Stimulated activated CD4-positive, alpha-beta T cell treated with anti-CD3 and anti-CD28 coated beads, TNF-alpha, amount 100 ng/mL, for 4 hours (primary cell): ENCODE measurements at places on chromosomes 11 and 22.

DNA sequence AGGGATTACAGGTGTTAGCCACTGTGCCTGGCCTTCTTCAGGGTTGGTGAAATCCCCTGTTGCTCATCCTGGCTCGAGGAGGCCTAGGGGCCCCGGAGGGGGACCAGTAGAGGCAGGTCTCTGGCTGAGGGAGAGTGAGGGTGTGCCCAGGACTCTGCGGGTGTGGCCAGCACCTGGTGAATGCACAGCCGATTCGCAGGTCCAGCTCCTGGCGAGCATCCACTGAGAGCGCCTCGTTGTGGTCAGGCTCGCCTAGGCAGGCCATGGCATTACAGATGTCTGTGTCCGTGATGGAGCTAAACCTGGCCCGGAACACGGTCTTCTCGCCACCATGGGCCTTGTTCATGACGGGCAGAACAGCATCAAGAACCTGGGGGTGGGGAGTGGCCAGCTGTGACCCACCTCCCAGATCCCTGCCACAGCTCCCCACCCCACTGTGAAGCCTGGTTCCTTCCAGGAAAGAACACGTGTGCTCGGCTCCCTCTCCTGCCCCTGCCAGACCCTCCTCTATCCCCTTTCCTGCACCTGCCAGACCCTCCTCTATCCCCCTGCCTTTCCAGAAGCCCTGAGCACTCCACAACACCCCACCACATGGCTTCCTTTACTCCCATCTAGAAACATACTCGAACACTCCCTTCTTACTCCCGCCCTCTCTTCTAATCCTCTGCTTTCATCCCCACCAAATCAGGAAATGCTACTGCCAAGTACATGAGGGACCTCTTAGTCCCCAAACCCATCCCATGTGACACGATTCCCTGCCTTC lies 12.4 kb downstream of the TOP3B start:
- no peak for DNase-seq

DNA sequence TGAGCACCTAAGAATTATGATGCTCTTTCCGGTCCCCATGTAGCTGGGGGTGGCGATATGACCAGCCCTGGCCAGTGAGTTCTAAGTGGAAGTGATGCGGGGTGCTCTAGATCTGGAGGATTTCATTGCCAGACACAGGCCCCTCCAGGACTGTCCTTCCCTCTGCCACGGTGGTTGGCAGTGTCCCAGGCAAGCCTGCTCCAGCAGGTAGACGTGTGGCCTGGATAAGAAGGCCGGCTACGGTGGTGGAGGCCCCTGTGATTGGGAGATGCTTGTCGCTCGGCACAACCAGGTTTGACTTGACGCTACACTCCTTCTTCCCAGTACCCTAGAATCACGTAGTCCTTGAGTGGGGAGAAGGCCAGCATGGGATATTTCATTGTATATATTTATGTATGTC lies 9.1 kb upstream of the ARHGAP8 start:
- no peak for DNase-seq

DNA sequence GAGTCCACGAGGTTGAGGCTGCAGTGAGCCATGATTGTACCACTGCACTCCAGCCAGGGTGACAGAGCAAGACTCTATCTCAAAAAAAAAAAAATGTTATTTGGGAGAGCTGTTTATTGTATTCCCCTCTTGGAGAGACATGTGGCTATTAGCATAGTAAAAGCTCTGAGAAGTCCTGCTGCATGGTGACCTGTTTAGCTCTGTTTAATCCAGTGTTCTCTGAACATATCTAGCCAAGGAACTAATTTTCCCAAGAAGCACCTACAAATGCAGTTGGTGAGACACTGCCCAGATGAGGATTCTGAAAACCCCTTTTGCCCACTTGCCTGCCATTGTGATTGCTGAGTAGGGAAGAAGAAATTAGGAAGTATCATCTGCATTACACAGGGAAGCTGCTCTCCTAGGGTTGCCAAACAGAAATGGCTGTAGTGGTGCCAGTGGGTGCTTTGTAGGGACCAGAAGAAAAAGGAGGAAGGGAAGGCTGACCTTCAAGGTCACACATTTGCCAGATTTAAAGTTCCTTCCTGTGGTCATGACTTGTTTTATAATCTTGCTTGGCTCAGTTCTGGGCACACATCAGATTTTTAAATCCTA lies 15.7 kb downstream of the TIMP3 start:
- no peak for DNase-seq

GRCh38 chr11:120131941-120132644 lies 5.8 kb downstream of the TRIM29 start:
- DNase-seq = no peak

DNA sequence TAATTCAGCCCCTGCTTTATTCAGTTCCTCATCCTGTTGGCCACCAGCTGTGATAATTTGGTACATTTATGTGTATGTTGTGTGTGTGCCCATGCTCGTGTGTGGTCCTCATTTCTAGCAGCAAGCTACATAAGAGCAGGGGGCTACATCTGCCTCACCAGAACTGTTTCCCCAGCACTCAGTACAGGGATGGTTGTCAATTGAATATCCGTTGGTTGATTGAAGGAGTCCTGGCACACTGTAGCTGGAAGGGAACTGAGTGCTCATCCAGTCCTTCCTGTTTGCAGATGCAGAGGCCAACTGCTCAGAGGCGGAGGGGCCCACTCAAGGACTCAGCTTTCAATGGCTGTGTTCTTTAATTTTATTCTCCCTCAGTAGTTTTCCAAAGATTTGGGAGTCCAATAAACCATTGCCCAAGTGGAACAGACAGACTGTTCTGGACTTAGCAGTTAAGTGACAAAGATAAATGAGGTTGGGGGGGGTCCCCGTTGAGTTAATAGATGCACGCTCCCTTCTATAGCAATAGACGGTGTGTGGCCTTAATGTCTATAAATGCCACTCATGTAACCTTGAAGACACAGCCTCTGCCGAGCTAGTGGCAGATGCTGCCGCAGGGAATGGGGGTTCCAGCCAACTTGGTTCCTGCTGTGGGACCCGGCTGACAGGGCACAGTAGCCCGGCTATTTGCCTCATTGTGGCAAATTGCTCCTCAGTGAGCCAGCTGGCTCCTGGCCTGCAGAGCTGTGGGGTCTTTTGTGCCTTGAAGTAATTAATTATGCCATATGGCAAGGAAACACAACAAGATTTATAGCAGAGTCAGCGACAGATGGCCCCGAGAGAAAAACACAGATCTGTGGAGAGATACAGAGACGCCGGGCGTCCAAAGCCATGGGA lies 71.4 kb upstream of the GRK3 start:
- DNase-seq = no peak

GRCh38 chr11:59426361-59427067 lies at the start of gene OR5A2:
OR5A2 (minus strand) TSS chr11:59426413; CDS start chr11:59422953, 3,460 bp downstream.
- DNase-seq = no peak

DNA sequence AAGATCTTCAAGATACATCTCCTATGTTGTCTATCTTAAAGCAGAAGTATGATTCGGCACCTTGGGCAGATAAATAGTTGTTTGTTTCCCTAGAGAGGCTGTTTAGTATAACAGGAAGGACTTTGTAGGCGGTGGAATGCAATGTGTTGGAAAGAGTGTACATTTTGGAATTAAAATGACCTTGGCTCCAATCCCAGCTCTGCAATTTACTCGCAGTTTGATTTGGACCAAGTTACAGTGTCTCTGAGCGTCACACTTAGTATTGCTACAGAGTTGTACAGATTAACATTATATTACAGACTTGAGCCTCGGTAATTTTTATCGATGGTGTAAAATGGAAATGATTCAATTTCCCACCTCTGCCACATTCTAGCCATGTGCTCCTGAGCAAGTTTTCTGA lies 265.3 kb downstream of the OPCML start:
- no peak for DNase-seq

GRCh38 chr11:71548716-71549151 lies 514 bp downstream of the KRTAP5-9 start:
- no peak for DNase-seq

- DNase-seq = no peak
These were observed 236.7 kb downstream of the BRD1 start for GRCh38 chr22:49590851-49591445.

DNA sequence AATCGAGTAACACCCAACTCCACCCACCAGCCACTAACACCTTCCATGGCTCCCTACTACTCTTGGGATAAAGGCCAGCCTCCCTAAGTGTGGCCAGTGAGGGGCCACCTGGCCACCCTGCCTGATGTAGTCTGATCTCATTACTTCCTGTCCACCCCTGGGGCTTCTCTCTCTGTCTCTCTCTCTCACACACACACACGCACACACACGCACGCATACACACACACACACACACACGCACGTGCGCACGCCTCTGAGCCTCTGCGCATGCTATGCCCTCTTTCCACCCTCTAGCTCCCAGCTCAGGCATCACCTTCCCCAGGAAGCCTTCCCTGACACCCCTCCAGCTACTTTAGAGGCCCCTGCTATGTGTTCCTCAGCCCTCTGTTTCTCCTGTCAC lies 3.9 kb downstream of the MFNG start:
- DNase-seq = no peak

DNA sequence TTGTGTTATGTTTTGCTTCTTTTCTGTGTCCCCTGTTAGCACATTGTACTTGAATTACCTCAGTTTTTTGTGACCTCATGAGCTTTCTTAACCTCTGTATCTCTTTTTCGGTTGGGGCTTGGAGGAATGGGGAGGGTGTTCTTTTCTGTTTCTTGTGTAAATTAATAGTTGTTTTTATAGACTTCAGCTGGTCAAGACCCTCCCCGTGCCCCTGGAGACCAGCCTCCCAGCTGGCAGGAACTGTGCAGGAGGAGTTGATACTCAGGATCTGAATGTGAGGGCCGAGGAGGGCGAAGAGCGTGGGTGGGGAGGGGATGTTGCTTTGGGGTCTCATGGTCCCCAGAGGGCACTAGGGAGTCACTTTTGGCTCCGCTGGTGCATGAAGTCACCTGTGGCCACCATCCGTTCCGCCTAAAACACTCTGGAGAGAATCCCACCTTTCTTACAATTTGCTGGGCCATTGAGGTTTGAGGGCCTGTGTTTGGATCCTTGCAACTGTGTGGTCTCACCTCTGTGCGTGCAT lies 44.3 kb upstream of the NNMT start:
- DNase-seq = no peak

GRCh38 chr11:87176044-87176443 lies 138.3 kb downstream of the TMEM135 start:
- no peak for DNase-seq

GRCh38 chr22:34849965-34850364 lies 216.0 kb upstream of the ISX start:
- DNase-seq = no peak

- no peak for DNase-seq
These were observed 6.0 kb downstream of the TRAPPC4 start for GRCh38 chr11:119024430-119025098.

- no peak for DNase-seq
These were observed 35.2 kb upstream of the CSNK1E start for GRCh38 chr22:38352436-38352835.

DNA sequence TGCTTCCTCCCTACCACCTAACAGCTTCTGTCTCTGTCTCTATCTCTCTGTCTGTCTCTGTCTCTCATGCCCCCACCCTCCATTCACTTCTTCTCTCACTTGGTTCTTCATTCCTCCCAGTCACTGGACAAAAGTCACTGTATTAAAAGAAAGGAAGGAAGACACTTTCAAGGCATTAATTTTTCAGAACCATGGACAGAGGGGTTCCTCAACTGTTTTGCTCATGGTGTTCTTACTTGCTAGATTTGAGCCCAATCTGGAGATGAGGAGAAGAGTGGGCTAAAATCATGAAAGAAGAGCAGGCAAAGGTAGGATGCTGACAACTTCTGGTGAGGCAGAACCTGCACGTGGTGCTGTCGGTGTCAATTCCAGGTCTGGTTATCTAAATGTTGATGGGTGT lies 116.7 kb upstream of the LARGE1 start:
- DNase-seq = no peak

- no peak for DNase-seq
These were observed 6.1 kb upstream of the SIGIRR start for GRCh38 chr11:420911-421321.

DNA sequence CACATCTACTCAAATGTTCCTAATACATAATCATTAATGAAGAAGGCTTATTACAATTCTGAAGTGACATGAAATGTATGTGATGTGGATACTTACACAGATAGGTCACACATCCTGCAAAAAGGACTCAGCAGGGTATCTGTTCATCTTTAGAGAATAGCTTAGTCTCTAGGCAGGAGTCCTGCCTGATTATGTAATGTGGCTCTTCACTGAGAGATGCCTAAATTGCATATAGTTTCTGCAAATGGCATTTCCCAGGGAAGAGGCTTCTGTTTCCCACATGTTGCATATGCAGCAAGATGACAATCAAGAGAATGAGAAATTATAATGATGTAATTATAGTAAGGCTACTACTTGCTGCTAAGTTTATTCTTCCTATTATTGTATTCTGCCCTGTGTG lies 58.8 kb upstream of the SLC36A4 start:
- DNase-seq = no peak

- DNase-seq = no peak
These were observed 82.5 kb downstream of the C22orf31 start for GRCh38 chr22:28978863-28979796.

DNA sequence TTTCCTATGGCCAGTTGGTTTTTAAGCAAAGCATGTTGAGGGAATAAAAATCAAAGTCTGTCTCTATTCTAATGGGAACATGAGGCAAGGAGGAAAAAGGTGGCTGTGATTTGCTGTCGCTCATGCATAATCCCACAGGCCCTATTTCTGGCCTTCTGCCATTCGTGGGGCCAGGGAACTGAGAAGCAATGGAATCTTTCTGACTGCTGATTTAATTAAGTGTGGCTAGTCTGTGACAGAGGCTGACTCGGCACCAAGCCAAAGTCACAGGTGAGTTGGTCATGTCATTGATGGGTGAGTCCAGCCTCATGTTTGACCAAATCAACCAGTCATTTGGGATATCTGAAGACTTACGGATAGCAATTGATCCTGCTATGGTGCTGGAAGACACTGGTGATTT lies 429.3 kb upstream of the CADM1 start:
- DNase-seq = no peak

DNA sequence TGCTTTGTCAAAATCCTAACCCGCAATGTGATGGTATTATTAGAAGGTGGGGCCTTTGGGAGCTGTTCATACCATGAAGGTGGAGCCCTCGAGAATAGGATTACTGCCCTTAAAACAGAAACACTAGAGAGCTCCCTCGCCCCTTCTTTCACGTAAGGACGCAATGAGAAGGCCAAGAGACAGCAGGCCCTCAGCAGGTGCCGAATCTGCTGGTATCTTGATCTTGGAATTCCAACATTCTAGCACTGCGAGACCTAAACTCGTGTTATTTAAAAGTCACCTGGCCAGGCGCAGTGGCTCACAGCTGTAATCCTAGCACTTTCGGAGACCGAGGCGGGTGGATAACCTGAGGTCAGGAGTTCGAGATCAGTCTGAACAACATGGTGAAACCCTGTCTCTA lies 33.1 kb downstream of the LARGE1 start:
- no peak for DNase-seq
